Hematopoietic multipotent progenitor cell treated with erythropoietin and hydrocortisone succinate and interleukin-3 and kit ligand, for 6 days (in vitro differentiated cells): ENCODE measurements at places on chromosomes 3 and 15.

GRCh38 chr3:54206874-54207273 lies 84.5 kb downstream of the CACNA2D3 start:
- DNase-seq: no peak

- no peak for DNase-seq
Observed at GRCh38 chr3:71251156-71251775, 332.3 kb downstream of the FOXP1 start.

DNA sequence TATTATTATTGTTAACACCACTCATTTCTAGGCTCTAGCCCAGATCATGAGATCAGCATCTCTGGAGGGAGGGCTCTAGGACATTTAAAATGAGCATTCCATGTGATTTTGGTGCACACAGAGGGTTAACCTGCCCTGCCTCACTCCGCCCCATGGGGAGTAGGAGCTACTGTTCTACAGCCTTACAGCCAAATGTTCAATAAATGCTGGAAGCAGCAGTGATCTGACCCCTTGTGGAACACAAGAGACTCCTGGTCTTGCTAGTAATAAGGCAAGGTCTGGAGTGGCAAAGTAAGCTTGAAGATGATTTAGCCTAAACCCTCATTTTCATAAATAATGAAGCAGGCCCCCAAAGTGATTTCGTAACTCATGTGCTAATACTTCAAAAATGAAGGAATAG lies 166.4 kb upstream of the EOMES start:
- no peak for DNase-seq

DNA sequence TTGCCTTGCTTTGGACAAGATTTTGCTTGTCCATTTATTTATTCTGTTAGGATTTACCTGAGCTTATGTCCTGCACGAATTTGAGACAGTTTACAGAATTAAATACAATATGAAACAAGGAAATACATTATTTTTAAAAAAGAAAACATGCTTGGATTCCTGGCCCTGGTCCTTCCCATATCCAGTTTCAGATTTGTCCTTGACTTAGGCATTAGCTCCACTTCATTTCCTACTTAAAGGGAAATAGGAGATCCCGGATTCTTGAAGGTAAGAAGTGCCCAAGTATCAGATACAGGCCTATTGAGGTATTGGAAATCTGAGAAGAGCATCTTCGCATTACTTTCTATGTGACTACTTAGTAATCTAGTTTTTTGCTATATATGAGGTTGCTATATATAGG lies 672.0 kb downstream of the SI start:
- no peak for DNase-seq

GRCh38 chr3:149957361-149958125 lies 13.2 kb downstream of the PFN2 start:
- DNase-seq: no peak

- DNase-seq: no peak
Observed at GRCh38 chr15:38758043-38758442, 193.4 kb upstream of the RASGRP1 start.
